ENCODE measurements at places on chromosomes 1 and 21. TPM values are rescaled to one million over a fixed set of nuclear protein-coding genes. Genes with fewer than 3 reads are reported as not detected.

DNA sequence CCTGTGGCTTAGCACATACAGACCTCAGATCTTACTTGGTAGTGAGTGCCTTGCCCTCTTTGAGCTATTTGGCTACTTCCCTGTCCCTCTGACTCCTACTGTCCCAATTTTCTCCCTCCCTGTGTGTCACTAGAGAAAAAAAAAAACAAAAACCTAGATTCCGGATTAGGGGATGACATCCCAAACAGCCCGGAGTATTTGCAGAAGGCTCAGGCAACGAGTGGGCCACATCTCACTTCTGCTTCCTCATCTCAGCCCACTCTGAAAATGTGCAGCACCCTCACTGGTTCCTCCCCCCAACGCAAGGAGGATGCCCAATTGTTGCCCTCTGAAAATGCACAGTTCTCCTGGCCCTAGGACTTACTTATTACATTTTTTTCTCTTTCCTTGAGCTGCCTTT is 4.9 kb downstream of the NHLH1 start:
- no peak overlapping the region for H3K4me3 ChIP-seq
- no peaks in the 10 kb centered on the region for H3K36me3 ChIP-seq
- no peak for DNase-seq
- no peaks in the 10 kb centered on the region for H3K27me3 ChIP-seq
- peaks cover 10% of the 10 kb centered on the region for H3K4me1 ChIP-seq

The CD5L gene
- total RNA-seq, result not detected

GRCh38 chr1:91603409-91603808 is 102.8 kb downstream of the CDC7 start:
- no peaks in the 10 kb centered on the region for H3K4me1 ChIP-seq
- no peaks in the 10 kb centered on the region for H3K36me3 ChIP-seq
- no peak for DNase-seq
- no peak overlapping the region for H3K4me3 ChIP-seq

- H3K27me3 ChIP-seq, result no peaks in the 10 kb centered on the region
- H3K36me3 ChIP-seq, result no peaks in the 10 kb centered on the region
- no peak overlapping the region for H3K27ac ChIP-seq
- DNase-seq, result no peak
Measured at GRCh38 chr1:68339505-68339904, 107.2 kb upstream of the WLS start.

DNA sequence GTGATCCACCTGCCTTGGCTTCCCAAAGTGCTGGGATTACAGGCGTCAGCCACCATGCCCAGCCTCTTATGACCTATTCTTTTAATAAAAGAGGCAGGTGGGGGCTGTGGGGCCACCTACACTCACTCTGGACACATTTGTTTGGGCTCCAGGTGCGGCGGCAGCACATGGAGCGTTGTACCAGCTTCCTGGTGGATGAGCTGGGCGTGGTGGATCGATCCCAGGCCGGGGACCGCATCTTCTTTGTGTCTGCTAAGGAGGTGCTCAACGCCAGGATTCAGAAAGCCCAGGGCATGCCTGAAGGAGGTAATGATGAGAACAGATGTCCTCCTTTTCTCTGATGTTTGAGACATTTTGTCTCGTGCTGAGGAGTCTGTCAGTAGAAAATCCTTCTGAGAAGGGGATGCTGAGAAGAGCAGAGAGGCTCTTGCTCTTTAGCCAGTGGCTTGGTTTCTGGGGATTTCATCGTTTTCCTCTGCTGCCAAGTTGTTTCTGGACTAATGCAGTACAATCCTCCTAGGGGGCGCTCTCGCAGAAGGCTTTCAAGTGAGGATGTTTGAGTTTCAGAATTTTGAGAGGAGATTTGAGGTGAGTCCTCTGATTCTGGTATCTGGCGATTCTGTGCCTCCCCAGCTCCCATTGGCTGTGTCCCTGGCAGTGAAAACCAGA is 17.9 kb upstream of the MIIP start:
- no peak overlapping the region for H3K4me3 ChIP-seq
- no peak overlapping the region for H3K27ac ChIP-seq
- DNase-seq, result no peak
- H3K36me3 ChIP-seq, result peaks cover 46% of the 10 kb centered on the region
- H3K4me1 ChIP-seq, result no peaks in the 10 kb centered on the region

DNA sequence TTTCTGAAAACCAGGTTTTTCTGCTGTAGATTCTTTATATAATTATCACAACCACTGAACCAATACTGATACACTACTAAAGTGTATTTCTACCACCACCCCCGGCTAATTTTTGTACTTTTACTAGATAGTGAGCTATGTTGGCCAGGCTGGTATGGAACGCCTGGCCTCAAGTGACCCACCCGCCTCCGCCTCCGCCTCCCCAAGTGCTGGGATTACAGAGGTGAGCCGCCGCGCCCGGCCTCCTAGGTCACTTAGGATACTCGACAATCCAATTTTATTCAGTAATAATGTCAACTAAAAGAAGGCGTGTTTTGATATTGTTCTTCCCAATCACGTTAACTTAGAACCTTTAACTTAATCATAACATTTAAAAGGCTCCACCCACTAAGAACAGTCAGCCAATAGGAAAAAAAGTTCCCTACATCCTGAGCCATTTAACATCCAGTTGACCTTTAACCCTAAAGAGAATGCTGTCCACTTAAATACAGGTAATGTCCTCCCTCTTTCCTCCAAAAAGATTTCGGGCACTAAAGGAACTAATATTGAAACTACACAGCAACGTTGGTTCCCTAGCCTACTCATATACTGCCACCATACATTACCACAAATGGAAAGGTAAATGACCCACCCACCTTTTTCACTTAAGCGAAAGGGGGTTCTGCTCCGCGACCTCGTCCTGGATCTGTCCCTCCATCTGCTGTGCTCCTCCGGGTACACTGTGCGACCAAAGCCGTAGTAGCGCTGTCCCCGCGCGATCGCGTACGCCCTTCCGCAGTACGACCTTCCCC is 1.2 kb downstream of the RSRP1 start:
- peak overlapping the region; percentile 99 for H3K4me3 ChIP-seq
- peaks cover 49% of the 10 kb centered on the region for H3K4me1 ChIP-seq
- no peak for DNase-seq
- peaks cover 46% of the 10 kb centered on the region for H3K36me3 ChIP-seq

DNA sequence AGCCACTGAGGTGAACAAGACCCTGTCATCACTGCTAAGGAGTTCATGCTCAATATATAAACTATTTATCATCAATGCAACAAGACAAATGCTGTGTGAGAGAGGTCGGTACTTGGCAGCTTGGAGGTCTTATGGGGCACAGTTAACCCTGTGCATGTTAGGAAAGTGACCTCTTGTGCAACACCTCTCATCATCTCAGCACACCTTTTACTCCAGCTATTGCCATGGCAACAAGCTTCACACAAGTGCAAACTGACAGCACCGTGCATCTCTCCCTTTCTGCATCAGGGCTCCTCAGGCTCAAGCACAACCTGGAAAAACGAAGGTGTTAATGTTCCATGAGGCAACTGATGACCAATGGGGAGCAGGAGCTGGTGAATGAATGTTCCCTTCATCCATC is 14.7 kb upstream of the MYSM1 start:
- DNase-seq, result no peak
- H3K4me3 ChIP-seq, result no peak overlapping the region
- no peak overlapping the region for H3K27ac ChIP-seq
- H3K27me3 ChIP-seq, result no peaks in the 10 kb centered on the region
- H3K4me1 ChIP-seq, result peaks cover 21% of the 10 kb centered on the region

GRCh38 chr21:40250514-40251294 is 383.5 kb downstream of the PCP4 start:
- no peak overlapping the region for H3K4me3 ChIP-seq
- H3K4me1 ChIP-seq, result no peaks in the 10 kb centered on the region
- no peak for DNase-seq
- no peaks in the 10 kb centered on the region for H3K36me3 ChIP-seq
- no peaks in the 10 kb centered on the region for H3K27me3 ChIP-seq
- no peak overlapping the region for H3K27ac ChIP-seq

DNA sequence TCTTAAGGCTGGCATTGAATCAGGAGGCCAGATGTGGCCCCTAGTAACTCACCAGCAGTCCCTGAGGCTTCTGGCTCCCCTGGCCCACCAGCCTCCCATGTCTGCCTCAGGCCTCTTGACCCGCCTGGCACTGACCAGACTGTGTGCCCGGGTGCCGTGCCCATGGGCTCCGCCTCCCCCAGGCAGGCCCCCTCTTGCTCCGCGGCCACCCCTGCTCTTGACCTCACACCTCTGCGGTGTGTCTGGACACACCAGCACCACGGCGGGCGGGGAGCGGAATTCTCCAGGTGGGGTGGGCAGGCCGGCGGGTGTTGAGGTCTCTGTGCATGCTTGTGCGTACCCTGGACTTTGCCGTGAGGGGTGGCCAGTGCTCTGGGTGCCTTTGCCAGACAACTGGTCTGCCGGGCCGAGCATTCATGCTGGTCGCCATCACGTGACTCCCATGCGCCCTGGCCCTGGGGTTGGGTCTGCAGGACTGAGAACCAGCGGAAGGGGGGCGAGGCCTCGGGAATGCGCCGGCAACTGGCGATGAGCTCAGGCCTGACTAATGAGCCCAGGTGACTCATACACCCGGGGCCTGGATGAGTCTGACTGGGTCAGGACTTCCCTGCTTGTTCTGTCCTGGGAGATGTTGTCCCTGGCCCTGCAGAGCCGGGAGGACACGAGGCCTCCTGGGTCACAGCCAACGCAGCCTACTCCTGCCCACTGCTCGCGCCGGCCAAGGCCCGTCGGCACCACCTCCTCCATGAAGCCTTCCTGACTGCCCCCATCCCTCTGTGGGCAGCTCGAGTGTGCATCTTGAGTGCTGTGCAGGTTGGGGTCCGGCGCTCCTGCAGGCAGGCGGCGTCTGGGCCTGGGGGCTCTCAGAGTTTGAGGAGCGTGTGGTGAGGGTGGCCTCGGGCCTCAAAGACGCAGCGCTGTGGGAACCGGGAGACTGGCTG is 22.6 kb downstream of the COL18A1 start:
- no peaks in the 10 kb centered on the region for H3K36me3 ChIP-seq
- no peak for DNase-seq
- no peaks in the 10 kb centered on the region for H3K27me3 ChIP-seq

GRCh38 chr1:41819843-41820242 is 98.9 kb downstream of the HIVEP3 start:
- DNase-seq, result no peak
- H3K4me1 ChIP-seq, result no peaks in the 10 kb centered on the region
- no peaks in the 10 kb centered on the region for H3K36me3 ChIP-seq
- H3K4me3 ChIP-seq, result no peak overlapping the region

DNA sequence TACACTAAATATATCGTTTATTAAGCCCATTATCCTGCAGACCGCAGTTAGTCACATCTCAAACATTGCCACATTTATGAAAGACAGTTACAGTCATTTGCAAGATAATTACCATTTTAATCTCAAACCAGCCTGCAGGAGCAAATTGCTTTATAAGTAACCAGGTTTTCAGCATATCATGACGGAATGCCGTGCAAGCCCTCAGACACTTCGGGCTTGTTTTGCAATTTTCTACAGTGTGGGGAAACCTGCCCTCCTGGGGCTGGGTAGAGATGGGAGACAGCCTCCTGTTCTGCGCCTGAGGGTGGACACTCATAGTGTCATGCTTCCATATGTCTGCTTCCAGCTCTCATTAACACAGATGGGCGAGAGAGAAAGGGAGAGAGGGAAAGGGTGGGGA is 563.9 kb downstream of the NPHP4 start:
- H3K36me3 ChIP-seq, result no peaks in the 10 kb centered on the region
- H3K27me3 ChIP-seq, result peaks cover 6% of the 10 kb centered on the region
- H3K27ac ChIP-seq, result no peak overlapping the region
- no peak overlapping the region for H3K4me3 ChIP-seq
- peaks cover 5% of the 10 kb centered on the region for H3K4me1 ChIP-seq

DNA sequence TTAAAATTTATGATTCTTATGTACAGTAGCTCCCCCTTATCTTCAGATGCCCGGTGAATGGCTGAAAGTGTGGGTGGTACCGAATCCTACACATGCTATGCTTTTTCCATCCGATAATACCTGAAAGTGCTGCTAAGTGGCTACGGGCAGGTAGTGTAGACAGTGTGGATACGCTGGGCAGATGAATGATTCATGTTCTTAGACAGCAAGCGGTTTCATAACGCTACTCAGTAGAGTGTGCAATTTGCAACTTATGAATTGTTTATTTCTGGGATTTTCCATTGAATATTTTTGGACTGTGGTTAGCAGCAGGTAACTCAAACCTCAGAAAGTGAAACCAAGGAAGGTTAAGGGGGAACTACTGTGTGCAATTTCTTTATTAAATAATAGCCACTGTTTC is 7.5 kb downstream of the PCP4 start:
- H3K4me3 ChIP-seq, result no peak overlapping the region
- no peak overlapping the region for H3K27ac ChIP-seq
- H3K36me3 ChIP-seq, result no peaks in the 10 kb centered on the region

The HES2 gene
- total RNA-seq, result 0.18 TPM

GRCh38 chr21:45800339-45801080 is 157.0 kb downstream of the PCBP3 start:
- H3K4me3 ChIP-seq, result no peak overlapping the region
- no peaks in the 10 kb centered on the region for H3K4me1 ChIP-seq
- no peaks in the 10 kb centered on the region for H3K27me3 ChIP-seq
- no peak for DNase-seq
- H3K27ac ChIP-seq, result no peak overlapping the region

DNA sequence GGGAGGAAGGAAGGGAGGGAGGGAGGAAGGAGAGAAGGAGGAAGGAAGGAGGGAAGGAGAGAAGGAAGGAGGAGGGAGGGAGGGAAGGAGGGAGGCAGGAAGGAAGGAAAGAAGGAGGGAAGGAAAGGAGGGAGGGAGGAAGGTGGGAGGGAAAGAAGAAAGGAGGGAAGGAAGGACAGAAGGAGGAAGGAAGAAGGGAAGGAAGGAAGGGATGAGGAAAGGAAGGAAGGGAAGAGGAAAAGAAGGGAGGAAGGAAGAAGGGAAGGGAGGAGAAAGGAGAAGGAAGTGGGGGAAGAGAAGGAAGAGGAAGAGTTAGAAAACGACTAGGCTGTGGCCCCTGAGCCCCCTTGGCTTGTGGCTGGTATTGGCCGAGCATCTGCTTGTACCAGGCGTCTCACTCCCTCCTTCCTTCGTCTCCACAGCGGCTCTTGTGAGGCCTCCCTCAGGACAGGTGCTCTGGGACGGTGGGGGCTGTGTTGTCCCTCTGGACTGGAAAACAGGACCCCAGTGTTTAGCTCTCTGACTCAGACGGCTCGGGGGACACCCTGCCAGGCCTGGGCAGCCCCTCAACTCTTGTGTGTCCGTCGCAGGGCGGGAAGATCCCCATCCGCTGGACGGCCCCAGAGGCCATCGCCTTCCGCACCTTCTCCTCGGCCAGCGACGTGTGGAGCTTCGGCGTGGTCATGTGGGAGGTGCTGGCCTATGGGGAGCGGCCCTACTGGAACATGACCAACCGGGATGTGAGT is 36.2 kb upstream of the C1QA start:
- no peak for DNase-seq
- H3K27me3 ChIP-seq, result no peaks in the 10 kb centered on the region
- H3K4me1 ChIP-seq, result no peaks in the 10 kb centered on the region
- H3K36me3 ChIP-seq, result no peaks in the 10 kb centered on the region
- H3K27ac ChIP-seq, result no peak overlapping the region

Measured in CD8-positive, alpha-beta memory T cell (primary cell).